ENCODE measurements at places on chromosomes 5 and 9. TPM values are rescaled to one million over a fixed set of nuclear protein-coding genes. Genes with fewer than 3 reads are reported as not detected.

CEL gene
- 4.3 TPM for total RNA-seq

LCN12 gene
- 2.5 TPM for total RNA-seq

EQTN gene
- not detected for total RNA-seq

INSL4 gene
- not detected for total RNA-seq

GRIN1 gene
- 4.9 TPM for total RNA-seq

SPRY4 gene
- 35.6 TPM for total RNA-seq

TOR1A gene
- total RNA-seq: 33.6 TPM

GBGT1 gene
- 1.8 TPM for total RNA-seq

GRCh38 chr5:140967226-140967893, 1.1 kb downstream of the PCDHAC2 start:
- no peak for DNase-seq

GRCh38 chr5:151721087-151721646, 34.5 kb upstream of the SPARC start:
- no peak for DNase-seq

DNA sequence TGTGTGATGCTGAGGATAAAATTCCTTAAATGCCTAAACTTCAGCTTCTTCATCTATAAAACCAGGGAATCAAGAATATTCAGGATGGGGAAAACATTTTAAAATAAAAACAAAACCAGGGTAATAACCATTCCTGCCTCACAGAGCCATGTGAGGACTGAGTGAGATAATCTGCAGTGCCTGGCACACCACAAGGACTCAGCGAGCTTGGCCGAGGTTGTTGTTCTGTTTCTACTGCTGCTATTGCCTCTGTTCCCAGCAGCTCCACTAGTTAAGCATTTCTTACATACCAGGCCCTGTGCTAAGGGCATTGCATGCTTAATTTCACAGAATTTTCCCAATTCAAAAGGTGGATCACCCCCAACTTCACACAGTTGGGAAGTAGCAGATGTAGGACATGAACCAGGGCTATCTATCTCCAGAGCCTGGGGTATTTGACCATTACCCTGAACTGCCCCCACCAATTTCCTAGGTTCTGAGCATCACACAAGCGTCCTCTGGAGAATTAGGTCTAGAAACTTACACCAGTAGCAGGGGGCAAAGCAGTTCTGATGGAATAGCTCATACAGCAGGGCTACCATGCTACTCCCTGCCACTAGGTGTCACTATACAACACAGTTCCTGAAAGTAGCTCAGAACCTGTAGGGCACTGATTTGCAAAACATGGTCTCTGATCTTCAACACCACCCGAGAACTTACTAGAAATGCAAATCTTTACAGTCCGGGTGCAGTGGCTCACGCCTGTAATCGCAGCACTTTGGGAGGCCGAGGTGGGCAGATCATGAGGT, 74.3 kb downstream of the LRSAM1 start:
- no peak for DNase-seq

DNA sequence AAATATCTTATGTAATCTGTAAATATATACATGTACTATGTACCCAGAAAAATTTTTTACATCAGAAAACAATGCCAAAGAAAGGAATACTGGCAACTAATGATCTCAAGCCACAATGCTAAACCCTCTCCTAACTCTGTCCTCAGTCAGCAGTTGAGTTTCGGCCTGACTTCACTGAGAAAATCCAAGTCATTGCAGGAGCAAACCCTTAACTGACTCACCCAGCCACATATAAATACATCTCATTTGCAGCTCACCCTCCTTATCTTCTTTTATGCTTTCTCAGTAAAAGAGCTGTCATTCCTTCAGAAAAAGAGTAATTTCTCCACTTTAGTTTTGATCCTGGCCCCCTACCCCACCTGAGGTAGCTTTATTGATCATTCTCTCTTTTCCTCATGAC, 46.1 kb upstream of the TMED7 start:
- no peak for DNase-seq

DNA sequence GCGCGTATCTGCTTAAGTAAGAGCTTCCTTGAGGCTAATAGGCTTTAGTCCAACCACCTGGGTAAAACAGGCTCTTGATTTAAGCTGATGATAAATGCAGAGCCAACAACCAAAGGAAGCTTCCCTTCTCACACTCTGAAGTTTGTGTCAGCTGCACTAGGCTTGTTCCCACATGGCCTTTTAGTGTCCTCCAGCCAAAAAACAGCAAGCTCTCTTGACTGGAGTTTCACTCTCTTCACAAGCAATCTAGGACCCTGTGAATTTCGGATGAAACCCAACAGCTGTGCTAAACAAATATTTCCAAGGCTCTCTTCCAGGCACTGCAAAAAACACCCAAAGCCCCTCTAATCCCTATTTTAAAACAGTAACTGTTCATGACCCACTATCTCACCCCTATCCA, 63.9 kb downstream of the SAXO1 start:
- DNase-seq: no peak

DNA sequence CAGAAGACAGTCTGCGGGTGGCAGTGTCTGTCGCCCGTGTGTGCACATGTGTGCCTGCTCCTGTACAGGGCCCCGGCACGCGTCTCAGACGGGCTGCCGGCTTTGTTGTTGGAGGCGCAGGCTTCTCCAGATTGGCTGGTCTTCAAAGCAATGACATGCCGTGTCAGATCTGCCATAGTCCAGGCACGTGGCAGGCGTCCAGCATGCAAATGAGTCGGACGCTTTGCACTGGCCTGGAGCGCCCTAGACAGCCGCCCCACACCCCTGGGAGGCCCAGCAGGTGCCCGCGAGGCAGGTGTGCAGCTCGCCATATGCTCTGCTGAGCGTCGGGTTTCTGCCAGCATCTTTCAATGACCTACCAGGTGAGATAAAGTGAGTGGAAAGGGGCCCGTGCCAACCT, 71.5 kb downstream of the GADD45G start:
- no peak for DNase-seq

- no peak for DNase-seq
These were observed 90.7 kb downstream of the SMIM15 start for GRCh38 chr5:61071526-61071925.

DNA sequence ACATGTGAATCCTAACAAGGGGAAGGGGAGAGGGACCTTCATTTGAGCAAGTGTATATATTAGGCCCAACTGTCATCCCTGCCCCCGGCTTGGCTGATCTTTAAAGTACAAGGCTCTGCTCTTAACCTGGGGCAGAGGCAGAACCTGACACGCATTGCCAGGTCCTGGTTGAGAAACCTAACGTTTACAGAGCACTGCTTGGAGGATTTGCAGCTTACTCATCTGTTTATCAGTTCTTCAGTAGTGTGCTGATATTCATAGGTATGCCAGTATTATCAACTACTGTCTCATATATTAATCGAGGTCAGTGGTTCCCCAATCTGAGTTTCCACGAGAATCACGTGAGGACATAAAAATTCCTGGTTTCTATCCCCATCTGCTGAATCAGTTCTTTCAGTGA, 50.4 kb downstream of the ACO1 start:
- DNase-seq: no peak

DNA sequence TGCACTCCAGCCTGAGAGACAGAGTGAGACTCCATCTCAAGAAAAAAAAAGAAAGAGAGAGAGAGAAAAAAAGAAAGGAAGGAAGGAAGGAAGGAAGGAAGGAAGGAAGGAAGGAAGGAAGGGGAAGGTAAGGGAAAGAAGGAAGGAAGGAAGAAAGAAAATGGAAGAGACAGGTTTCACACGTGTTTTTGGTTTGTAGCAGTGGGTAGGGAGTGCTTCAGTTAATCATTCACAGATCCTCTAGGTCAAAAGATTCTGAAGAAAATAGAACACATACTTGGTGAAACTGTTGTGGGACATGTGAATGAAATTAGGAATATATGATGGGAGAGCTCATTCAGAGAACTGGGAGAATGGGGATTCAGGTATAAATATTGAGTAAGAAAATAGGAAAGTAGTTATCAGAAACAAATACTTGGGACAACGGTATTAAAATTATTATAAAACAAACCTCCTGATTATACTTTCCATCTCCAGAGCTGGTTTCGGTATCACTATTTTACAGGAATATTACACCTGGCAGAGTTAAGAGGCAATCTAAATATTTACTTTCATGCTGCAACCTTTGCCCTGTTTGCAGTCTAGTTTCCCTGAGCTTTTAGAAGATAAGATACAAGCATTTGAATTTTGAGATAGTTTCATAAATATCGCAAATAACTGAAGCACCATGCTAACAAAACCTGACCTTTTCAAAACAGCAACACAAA, 37.2 kb downstream of the MARVELD2 start:
- DNase-seq: no peak

DNA sequence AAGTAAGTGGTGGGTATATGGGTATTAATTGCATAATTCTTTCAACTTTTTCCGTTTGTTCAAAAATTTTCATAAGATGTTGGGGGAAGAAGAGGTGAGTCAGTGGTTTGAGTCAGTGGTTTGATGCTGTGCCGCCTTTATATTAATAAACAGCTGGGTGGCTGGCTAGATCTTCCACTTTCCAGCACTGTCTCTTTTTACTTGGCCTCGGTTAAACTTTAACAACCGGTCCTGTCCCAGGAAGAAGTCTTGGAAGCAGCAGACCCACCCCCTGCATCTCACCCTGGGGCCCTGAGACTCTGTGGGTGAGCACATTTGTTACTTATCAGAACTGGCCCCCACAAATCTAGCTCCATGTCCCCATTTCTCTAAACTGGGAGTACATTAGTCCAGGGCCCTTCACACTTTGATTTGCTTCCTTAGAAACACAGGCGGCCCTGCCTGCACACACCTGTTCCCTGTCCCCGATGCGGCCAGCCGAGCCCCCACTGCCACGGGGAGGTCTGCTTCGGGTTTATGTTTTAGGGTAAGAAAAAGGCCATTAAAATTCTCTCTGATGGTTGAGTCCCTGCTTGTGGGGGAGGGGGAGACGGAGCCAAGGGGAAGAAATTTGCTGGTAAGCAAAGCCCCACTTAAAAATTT, 90.7 kb downstream of the PTCH1 start:
- DNase-seq: no peak

DNA sequence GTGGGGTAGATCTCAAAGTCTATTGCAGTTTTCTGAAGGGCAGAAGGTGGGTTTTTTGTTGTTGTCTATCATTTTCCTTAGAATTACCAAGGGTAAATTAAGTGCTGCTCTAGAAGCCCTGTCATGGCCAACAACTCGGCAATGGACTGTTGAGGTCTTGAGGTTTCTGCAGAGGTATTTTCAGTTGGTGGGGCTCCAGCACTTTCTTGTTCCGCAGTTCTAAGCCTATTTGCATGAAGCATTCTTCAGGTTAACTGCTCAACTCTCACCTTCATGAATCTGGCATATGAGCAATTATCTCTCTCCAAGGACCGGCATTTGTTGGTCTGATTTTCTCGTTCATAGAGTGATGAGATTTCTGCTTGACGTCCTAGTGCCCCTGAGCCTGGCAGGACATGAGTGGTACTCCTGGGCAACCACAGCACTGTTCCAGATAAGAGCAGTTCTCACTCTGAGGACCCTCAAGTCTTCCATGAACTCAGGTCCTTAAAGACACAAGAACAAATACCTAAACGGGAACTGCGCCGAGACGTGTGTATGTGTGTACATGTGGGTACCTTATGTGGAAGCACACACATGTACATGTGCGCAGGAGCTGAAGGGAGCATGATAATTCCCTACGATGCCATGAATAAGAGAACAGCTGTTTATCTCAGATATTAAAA, 544.5 kb downstream of the CSNK1G3 start:
- no peak for DNase-seq

DNA sequence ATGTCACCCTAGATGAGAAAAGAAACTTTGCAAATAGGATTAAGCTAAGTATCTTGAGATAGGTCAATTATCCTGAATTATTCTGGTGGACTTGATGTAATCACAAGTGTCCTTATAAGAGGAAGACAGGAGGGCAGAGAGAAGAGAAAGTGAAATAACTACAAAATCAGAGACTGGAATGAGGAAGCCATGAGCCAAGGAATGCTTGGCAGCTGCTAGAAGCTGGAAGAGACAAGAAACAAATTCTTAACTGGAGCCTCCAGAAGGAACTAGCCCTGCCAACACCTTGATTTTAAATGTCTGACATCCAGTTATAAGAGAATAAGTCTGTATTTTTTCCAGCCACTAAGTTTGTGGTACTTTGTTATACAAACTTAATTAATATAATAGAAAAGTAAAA, 480.0 kb downstream of the NR2F1-AS1 start:
- no peak for DNase-seq

DNA sequence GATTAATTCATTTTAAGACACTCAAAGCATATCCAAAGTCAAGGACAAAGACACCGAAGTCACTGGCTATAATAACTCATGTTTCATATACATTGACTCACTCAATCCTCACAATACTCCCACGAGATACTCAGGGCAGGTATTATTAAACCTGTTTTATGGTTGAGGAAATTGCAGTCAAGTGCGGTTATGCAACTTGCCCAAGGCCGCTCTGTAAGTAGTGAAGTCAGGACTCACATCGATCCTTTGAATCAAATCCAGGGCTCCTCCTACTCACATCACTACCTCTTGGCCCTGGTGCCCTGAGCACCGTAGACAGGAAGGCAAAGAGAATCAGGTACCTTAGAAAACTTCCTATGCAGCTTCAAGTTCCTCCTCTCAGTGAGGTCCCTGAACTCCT, 87.8 kb upstream of the APC start:
- DNase-seq: no peak

- DNase-seq: no peak
These were observed 76.1 kb downstream of the SLC44A1 start for GRCh38 chr9:105320568-105320967.

DNA sequence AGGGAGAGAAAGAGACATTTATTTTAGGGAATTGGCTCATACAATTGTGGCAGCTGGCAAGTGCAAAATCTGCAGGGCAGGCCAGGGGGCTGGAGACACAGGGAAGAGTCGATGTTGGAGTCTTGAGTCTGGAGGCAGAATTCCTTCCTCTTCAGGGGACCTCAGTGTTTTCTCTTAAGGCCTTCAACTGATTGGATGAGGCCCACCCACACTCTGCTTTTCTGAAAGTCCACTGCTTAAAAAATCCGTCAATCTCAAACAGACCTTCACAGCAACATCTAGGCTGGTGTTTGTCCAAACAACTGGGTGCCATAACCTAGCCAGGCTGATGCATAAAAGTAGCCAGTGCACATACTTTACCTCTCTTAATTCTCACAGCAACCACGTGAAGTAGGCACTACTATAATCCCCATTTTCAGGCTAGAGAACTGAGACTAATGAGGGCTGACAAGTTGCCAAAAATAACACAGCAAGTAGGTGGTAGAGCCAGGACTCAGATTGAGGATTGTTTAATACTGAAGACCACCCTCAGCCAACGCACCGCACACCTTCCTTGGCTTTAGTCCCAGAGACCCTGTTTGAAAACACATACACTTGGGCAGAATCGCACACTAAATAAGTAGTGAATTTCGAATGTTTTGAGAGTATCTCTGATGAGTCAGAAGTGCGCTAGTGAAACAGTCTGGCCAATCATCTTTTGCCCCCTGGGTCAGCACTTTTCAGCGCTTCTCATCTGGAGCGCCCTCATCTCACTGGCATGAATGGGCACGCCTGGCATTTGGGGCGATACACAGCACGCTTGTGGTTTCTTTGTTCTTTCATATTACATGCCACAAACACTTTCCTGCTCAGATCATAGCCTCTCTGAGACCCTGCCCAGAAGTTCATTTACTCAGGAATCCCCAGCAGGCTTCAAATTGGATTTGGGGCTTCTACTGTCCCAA, 591.4 kb downstream of the CCDC171 start:
- no peak for DNase-seq

Measured in Panc1 (cell line).